ENCODE measurements at places on chromosomes 16 and 17. TPM values are rescaled to one million over a fixed set of nuclear protein-coding genes. Genes with fewer than 3 reads are reported as not detected.

ITGA2B gene
- total RNA-seq: 0.78 TPM

SMTNL2 gene
- 48.6 TPM for total RNA-seq

KRTAP4-2 gene
- not detected for total RNA-seq

KRT20 gene
- not detected for total RNA-seq

SAMD14 gene
- 1.7 TPM for total RNA-seq

TP53TG3 gene
- 1.1 TPM for total RNA-seq

KRT25 gene
- not detected for total RNA-seq

DNA sequence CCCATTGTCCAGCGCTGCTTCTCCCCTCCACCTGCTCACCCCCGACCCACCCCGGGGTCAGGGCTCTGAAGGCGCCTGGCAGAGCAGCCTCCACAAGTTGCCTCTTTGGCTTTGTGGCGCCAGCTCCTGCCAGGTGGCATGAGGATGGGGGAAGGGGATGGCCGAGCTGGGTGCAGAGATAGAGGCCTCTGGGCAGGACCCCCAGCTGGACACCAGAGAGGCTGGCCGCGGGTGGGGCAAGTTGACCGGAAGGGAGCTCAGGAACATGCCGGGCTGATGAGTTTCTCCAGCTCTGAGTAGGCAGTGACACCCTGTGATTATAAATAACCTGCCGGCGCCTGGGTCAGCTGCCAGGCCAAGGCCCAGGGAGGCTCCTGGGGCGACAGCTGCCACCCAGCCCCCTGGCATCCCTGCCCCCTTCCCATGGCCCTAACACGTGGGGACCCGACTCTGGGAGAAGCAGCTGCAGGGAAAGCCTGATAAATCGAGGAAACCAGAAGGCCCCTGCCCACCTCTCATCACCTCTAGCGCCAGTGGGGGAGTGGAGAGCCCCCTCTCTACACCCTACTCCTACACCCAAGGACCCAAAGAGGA is 729 bp downstream of the P2RX5 start:
- peak; percentile 73 for DNase-seq

DNA sequence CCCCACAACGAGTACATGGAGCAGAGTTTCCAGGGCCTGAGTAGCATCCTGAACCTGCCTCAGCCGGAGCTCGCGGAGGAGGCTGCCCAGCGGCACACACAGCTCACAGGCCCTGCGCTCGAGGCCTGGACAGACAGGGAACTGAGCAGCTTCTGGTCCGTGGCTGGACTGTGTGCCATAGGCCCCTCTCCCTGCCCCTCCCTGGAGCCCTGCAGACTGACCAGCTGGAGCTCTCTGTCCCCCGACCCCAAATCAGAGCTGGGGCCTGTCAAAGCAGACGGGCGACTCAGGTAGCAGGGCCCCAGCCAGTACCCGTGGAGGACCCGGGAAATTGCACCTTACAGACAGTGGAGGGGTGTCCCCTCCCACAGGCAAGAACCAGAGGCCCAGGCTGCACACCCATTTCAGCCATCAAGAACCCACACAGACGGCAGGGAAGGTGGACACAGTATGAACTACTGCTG is 13.0 kb downstream of the MRPL27 start:
- no peak for DNase-seq

GRCh38 chr16:10981697-10982216 is 37.4 kb downstream of the CLEC16A start:
- DNase-seq: no peak

- no peak for DNase-seq
Observed at GRCh38 chr16:56115817-56116576, 75.3 kb upstream of the GNAO1 start.

- DNase-seq: no peak
Observed at GRCh38 chr16:648071-648780, 939 bp upstream of the WDR90 start.

DNA sequence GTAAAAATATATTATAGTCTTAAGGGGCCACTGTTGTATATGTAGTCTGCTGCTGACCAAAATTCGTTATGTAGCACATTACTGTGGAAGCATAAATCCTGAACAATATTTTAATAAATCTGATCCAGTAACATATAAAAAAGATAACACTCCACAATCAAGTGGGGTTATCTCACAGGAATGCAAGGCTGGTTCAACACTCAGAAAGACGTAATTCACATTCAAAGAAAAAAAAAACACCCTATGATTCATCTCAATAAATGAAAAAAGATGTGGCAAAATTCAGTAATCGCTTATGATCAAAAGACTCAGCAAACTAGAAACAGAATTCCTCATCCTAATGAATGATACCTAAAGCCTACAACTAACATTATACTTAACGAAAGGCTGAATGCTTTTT is 47.8 kb downstream of the CREBBP start:
- DNase-seq: no peak

DNA sequence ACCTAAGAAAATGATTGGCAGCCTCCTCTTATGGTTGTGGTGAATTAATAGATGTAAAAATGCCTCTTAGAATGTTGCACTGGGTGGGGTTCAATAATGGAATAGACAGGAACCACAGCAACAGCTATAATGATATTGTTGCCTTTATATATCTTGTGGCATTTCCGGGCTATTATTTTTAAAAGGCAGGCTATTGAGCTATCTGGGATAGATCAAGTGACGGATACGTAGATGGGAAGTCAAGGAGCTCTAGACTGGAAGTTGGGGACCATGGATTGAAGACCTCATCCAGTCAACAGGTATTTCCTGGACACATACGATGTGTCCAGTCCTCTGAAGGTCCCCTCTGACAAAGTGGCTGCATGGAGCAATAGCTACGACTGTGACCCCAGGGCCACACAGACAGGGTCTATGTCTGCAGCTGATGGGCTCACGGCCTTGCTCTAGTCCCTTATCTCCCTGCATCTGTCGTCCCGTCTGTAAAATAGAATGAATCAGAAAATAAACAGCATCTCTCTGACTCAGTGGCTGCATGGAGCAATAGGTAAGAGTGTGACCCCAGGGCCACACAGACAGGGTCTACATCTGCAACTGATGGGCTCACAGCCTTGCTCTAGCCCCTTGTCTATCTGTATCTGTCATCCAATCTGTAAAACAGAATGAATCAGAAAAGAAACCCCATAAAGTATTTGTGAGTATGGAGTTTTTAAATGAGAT is 117.7 kb upstream of the FOXF1 start:
- DNase-seq: no peak

DNA sequence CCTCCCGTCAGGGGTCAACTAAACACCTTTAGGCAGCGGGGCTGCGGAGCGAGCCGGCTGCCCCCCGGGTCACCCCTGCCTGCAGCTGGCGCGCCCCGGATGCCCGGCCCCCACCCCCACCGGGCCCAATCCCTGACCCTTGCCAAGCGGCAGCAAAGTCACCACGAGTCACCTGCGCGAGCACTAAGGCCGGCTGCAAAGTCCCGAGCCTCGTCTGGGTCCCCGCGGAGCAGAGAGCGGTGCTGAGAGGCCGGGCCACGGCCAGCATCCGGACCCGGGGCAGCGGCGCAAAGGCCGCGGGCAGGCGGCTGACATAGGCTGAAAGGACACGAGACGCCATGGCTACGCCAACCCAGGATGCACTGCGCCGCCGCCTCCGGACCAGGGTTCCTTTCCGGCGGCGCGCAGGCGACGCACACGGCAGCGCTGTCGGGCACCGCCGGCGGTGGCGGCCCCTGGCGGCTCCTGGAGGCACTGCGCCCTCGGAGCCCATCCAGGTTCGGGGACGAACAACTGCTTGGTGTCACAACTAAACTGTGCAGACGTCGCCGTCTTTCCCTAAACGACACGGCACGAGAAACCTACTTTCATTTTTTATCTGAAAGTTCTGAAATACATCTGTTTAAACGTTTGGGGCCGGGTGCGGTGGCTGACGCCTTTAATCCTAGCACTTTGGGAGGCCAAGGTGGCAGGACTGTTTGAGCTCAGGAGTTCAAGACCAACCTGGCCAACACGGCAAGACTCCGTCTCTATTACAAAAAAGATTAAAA is at the start of gene NDUFAB1:
Gene NDUFAB1, minus strand, starts transcription at position 366 of the 770 bp plus-strand sequence. Its CDS starts 26 bp downstream, at position 340.
- DNase-seq: peak; percentile 97

GRCh38 chr17:56835264-56835585 is 1.3 kb downstream of the DGKE start:
- no peak for DNase-seq

DNA sequence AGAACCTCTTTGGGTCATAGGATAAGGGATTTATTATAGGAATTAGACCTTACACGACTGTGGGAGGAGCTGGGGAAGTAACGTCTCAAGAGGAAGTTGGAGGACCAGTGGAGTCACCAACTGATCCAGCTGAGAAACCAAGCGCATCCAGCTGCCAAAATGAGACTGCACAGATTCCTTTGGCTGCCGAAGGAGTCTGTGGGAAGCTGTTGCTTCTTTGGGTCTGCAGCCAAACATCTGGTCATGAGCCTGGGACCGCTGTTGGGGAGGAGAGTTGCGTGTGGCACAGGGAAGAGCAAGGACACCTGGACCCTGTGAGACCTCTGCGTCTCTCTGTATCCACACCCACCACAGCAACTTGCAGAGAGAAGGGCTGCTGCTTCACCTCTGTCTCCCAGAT is 2.4 kb upstream of the NACA2 start:
- no peak for DNase-seq

GRCh38 chr17:32798938-32799337 is 78.0 kb downstream of the MYO1D start:
- no peak for DNase-seq

DNA sequence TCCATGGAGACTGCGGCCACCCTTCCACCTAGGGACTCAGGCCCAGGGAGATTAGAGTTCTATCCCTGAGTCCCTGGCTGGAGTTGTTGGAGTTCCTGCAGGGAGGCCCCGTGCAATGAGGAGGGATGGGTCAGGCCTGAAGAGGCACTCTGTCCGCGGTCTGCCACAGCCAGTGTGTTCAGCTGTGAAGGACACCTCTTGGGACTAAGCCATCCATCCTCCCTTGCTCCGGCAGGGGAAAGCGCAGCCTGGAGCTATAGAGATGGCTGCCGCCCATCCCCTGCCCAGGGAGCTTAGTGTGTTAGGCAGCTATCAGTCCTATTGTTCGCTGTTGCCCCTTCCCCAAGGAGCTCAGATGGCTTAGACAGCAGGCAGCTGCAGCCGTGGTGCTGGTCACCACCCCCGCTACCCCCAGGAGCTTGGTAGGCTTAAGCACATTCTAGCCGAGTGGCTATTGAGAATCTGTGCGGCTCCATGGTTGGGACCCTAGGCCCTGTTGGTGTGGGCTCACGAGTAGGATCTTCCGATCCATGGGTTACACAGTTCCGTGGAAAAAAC is 141.3 kb downstream of the CYB561 start:
- no peak for DNase-seq

DNA sequence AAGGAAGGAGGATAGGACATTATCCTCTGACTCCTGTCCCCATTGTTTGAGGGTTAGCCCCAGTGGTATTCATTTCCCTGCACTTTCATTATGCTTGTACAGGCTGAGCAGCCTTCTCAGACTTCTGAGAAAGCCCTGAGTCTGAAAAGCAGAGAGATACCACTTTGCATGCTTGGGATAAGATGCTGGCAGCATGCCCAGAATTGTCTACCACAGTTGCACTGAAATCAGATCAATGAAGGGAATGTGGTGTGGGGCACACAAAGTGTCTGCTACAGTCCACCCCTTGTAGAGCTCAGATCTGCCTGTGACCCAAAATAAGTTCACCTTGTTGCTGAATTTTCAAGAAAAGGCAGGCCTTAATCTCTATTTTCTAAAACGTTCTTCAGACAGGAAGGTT is 160.6 kb downstream of the CCT6B start:
- no peak for DNase-seq

DNA sequence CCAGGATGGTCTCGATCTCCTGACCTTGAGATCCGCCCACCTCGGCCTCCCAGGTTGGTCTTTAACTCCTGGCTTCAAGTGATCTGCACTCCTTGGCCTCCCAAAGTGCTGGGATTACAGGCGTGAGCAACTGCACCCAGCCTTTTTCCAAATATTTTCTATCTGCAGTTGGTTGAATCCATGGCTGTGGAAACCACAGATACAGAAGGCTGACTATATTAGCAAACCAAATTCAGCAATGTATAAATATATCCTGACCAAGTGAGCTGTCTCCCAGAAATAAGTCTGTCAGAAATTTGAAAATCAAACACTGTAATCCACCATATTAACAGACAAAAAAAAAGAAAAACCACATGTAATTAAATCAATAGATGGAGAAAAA is 9.6 kb downstream of the CFDP1 start:
- DNase-seq: no peak

- peak; percentile 76 for DNase-seq
Observed at GRCh38 chr17:16415031-16415924, at the start of gene TRPV2. Gene TRPV2 (plus strand): TSS chr17:16415571. CDS start chr17:16417669, 2,098 bp downstream.

DNA sequence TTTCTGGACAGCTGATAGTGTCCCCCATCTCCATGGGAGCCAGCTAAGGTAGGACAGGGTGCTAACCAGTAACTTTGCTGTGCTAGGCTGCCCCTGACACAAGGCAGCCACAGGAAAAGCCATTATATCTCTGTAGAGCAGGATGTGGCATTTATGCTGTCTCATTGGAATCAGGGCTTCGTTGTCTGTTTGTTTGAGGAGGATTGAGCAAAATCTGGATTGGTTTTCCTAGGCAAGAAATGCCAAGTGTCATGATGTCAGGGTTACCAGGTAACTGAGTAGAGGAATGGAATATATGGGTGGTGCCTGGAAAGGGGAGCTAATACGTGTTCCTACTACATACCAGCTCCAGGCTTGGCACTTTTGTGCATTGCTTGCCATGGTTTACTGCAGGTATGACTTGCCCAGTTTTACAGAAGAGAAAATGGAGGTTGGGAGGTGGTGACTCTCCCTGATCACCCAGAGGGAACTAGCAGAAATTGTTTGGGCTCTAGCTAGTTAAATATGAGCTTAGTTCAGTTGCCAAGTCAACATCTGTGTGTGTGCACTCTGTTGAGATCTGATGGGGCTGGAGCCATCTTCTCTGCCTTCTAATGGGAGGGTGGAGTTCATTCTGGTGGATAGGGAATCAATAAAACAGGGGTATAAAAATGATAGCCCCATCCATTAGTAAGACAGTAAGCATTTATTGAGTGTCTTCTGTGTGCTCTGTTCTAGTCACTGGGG is 33.9 kb downstream of the GNAO1 start:
- no peak for DNase-seq

- no peak for DNase-seq
Observed at GRCh38 chr17:39981766-39982375, 1.3 kb downstream of the PSMD3 start.

DNA sequence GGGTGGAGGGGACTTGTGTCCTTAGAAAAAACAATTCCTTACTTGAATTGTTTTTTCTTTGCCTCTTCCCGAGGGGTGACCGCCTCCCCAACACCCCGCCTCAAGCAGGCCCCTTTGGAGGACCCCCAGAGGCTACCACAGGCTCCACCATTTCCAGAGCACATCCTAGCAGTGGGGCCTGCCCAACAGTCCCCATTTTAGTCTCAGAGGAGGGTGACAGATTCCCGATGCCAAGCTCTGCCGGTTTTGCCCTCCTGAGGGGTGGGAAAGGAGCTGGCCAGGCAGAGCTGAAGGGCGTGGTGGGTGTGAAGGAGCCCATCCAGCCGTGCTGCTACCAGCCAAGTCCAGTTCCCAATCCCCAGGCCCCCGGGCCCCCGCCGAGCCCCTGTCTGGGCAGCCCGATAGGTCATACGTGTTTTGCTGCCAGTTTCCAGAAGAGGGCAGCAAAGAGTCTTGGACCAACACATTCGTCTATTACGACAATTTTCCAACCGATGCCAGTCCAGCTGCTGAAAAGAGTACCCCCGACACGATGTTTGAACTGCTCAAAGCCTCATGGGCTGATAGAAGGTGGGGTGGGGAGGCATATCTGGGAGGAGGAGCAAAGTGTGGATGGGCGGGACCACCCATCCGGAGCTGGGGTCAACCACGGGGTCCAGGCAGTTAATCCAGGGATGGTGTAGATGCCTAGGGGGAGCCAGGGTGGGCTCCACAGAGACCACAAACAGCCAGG is 18.8 kb upstream of the GAA start:
- no peak for DNase-seq

Data from Right ventricle myocardium inferior (tissue), 1 donor.